ENCODE measurements at places on chromosomes 3 and 15.

DNA sequence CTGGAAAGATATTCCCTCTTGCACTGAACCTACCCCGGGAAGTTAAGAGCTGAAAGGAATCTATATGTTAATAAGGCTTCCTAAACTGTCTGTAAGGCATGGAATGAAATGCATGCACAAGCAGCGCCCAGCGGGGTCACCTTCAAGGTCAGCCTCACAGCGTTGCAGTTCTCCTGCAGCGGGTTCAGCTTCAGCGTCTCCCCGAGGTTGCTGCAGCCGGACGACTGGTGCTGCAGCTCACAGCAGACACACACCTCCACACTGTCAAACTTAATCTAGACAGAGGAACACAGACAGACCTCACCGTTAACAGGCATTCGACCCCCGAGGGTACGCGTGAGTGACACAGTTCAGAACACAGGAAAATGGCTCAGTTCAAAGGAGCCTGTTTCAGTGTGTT lies 73.3 kb downstream of the NSMCE3 start:
- DNase-seq: no peak

GRCh38 chr15:63913336-63913735 lies 79.6 kb upstream of the HERC1 start:
- no peak for DNase-seq

- no peak for DNase-seq
Measured at GRCh38 chr3:161208931-161209330, 12.2 kb upstream of the NMD3 start.

DNA sequence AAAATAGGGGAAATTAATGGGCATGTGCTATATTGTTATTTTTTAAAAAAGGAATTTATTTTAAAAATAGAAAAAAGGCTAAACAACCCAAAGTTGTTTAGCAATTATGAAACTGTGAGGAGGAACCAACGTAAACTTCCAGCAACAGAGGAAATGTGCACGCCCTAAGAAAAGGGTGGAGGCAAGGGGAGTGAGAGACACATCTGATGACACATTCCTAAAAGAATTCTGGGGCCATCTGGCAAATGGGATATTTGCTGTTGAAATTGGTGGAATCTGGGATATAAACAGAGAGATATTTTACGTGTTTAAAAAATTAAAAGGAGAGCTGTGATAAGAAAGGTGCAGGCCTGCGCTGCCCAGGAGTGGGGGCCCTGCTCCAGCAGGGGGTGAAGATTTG lies 50.8 kb upstream of the MUC13 start:
- no peak for DNase-seq

GRCh38 chr15:68801572-68802148 lies 19.0 kb downstream of the ANP32A start:
- no peak for DNase-seq

- DNase-seq: no peak
Measured at GRCh38 chr3:74531491-74531890, 83.0 kb downstream of the CNTN3 start.

- no peak for DNase-seq
Measured at GRCh38 chr15:35458176-35458856, 87.6 kb downstream of the DPH6 start.

- no peak for DNase-seq
Measured at GRCh38 chr3:53377794-53378193, 30.5 kb upstream of the DCP1A start.

- no peak for DNase-seq
Measured at GRCh38 chr3:37899101-37899707, 37.5 kb downstream of the CTDSPL start.

- no peak for DNase-seq
Measured at GRCh38 chr3:145183261-145183660, 977.7 kb downstream of the PLOD2 start.

DNA sequence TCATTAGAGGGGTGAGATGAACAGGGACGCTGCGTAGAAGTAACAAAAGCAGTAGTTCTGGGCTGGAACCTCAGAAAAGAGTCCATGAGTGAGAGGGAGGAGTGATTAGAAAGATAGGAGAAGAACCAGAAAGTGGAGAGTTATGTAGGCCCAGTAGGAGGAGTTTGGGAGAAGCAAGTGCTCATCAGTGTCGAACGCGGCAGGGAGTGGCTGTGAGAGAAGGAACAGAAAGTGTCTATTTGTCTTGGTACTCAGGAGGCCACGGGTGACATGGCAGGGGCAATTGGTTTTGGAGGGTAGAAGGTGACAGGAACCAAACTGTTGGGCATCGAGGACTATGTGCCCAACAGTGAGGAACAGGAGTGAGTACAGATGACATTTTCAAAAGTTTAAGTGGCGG lies 1.3 kb upstream of the INSYN1 start:
- no peak for DNase-seq

DNA sequence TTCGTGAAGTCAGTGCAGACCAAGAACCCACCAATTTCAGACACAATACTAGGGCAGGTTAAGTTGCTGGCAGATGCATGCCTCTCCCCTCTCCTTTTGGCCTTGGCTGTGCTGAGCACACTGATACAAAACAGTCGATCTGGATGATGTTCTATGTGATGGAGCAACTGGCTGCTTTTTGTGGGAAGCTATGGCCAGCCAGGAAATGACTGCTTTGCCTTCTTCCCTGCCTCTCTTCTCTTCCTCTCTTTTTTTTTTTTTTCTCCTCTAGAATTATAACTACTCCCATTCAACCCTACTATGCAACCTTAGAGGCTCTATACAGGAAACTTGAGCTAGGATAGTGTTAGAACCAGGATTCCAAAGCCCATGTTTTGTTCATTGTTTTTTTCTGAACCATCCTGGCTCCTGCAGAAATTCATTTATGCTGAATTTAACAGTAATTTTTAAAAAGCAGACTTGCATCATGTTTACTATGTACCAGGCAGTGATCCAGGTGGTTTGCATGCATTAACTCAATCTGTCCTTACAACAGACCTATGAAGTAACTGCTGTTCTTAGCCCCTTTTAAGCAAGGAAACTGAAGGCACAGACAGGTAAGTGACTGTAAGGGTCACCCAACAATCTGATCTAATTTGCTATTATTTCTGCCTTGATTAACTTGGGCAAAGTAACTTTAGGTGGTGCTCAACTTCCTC lies 62.9 kb downstream of the PLD1 start:
- no peak for DNase-seq

DNA sequence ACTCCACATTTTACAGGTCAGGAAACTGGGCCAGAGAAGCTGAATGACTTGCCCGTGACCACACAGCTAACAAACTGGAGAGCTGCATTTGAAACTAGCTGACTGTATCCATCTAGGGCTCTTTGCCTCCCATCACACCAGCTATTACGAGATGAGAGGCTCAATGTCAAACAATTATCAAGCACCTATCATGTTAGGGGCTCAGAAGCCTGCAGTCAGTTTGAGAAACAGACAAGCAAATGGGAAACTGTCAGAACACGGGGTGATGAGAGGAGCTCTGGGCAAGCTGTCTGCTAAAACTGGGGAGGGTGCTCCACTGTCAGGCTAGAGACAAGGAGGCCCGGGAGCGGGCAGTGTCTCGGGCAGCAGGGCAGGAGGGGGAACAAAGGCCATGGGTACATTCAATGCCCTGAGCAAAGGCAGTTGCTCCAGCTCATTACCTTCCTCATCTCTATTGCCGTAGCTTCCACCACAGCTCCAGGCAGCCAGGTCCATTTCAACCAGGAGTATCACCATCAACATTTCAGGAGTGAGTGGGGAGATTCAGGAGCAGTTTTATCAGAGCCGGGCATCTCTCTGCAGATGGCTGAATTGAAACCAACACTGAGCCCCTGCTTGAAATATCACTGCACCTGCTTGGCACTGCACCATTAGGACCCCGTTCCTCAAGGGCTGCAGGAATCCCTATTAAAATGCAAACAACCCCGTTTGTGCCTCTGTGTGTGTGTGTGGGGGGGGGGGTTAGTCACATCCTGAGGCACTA lies 122.6 kb downstream of the RAB11A start:
- DNase-seq: no peak

DNA sequence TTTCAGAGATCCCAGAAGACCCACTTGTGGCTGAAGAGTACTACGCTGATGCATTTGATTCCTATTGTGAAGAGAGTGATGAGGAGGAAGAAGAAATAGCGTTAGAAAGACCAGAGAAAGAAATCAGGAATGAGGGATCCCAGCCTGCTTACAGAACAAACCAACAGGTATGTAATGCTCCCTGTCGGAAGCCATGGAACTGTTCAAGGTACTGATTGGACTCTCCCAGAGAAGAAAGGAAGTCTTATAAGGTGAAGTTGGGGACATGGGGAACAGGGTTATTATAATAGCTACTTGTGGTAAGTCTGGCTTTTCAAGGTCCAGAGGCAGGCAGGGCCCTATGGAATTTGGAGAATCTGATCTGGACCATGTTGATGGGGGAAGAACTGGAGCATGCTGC lies 153.1 kb upstream of the NUDT16 start:
- no peak for DNase-seq

- DNase-seq: peak; percentile 64
Measured at GRCh38 chr15:80638553-80639167, 56.5 kb upstream of the ABHD17C start.

GRCh38 chr3:122233101-122233952 lies 49.9 kb downstream of the CASR start:
- no peak for DNase-seq

DNA sequence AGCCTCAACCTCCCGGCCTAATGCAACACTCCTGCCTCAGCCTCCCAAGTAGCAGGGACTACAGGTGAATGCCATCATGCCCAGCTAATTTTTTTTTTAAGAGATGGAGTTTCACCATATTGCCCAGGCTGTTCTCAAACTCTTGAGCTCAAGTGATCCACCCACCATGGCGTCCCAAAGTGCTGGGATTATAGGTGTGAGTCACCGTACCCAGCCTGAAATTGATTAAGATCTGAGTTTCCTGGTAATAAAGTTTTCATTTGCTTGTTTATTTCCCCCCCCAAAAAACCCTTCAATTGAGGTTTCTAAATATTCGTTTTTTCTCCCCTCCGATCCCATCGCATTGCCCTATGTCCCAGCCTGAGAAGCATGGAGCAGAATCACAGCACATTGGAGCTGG lies 39.0 kb downstream of the HES1 start:
- DNase-seq: no peak

DNA sequence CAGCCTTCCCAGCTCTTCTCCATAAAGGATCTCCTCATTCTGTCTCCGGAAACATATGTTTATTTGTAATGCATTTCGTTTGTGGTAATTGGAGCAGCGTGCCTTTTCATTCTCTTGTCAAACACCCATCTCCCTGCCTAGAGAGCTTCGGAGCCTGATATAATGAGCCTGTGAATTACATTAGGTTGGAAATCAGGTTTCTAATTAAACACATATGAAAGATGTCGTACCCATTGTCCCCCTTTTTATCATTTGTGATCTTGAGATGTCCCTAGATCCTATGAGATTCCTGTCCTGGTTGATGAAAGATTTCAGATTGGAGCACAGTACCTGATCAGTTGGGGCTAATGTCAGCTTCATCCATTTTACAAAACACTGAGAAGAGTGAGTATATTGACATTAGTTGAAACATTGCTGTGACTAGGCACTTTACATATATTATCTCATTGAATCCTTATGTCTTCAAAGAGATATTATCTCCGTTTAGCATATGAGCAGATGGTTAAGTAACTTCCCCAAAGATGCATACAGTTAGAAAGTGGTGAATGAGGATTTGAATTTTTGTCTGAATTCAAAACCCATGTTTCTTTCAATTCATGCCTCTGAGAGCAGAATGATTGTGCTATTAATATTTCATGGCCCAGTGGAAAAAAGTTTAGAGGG lies 23.1 kb downstream of the SYN2 start:
- no peak for DNase-seq

DNA sequence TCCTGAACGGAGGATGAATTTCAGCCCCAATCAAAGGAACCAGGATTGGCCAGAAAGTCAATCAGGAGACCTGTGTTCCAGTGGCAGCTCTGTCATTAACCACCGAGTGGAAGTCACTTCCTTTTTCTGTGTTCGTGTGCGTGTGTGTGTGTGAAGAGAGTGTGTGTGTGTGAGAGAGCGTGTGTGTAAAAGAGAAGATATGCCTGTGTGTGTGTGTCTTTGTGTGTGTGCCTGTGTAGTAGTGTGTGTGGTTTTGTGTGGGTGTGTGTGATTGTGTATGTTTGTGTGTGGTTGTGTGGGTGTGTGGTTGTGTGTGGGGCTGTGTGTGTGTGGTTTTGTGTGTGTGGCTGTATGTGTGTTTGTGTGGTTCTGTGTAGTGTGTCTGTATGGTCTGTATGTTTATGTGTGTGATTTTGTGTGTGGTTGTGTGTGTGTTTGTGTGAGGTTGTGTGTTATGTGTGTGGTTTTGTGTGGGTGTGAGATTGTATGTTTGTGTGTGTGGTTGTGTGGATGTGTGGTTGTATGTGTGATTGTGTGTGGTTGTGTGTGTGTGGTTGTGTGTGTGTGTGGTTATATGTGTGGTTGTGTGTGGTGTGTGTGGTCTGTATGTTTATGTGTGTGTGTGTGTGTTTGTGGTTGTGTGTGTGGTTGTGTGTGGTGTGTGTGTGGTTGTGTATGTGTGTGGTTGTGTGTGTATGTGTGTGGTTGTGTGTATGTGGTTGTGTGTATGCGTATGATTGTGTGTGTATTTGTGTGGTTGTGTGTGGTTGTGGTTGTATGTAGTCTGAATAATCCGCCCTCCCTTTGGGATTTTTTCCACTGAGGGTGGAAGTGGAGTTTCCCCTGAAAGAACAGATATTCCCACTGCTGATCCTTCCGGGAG lies 314.4 kb downstream of the SHQ1 start:
- no peak for DNase-seq

DNA sequence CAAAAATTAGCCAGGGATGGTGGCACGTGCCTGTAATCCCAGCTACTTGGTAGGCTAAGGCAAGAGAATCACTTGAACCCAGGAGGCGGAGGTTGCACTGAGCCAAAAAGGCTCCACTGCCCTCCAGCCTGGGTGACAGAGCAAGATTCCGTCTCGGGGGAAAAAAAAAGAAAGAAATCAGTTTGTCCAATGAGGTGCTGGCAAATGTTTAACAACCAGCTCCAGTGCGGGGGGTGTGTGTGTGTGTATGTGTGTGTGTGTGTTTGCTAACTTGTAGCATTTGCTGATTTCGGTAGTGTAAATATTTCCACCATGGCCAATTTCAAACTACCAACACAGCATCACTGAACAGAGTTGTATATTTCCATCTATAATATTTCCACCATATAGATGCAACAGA lies 23.8 kb upstream of the IDH2 start:
- DNase-seq: no peak

- no peak for DNase-seq
Measured at GRCh38 chr3:162285259-162285658, 788.7 kb downstream of the OTOL1 start.

- no peak for DNase-seq
Measured at GRCh38 chr15:34456658-34457057, 19.1 kb upstream of the GOLGA8A start.

DNA sequence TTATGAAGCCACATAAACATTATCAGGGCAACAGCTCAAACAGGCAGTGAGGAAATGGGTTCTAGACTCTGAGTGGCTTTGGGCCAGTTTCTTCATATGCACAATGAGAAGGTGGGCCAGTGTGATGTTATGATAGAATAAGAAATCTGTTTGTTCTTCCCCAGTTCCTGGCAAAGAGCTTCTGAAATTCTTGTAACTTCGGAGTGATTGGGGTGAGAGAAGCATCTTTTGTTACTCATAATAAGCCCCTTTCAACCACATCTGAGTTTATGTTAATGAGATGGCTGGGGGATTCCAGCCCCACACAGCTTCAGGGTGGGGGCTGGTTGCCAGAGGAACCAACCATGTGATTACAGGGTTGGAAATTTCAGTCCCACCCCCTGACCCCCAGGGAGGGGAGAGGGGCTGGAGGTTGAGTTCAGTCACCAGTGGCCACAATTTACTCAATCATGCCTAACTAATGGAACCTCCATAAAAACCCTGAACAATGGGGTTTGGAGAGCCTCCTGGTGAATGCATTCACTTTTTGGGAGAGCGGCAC lies 57.0 kb upstream of the FRMD4B start:
- DNase-seq: no peak

Measured in vagina (tissue), 2 donors.